NCI-H446 (cell line): ENCODE measurements at places on chromosomes 11 and 22.

DNA sequence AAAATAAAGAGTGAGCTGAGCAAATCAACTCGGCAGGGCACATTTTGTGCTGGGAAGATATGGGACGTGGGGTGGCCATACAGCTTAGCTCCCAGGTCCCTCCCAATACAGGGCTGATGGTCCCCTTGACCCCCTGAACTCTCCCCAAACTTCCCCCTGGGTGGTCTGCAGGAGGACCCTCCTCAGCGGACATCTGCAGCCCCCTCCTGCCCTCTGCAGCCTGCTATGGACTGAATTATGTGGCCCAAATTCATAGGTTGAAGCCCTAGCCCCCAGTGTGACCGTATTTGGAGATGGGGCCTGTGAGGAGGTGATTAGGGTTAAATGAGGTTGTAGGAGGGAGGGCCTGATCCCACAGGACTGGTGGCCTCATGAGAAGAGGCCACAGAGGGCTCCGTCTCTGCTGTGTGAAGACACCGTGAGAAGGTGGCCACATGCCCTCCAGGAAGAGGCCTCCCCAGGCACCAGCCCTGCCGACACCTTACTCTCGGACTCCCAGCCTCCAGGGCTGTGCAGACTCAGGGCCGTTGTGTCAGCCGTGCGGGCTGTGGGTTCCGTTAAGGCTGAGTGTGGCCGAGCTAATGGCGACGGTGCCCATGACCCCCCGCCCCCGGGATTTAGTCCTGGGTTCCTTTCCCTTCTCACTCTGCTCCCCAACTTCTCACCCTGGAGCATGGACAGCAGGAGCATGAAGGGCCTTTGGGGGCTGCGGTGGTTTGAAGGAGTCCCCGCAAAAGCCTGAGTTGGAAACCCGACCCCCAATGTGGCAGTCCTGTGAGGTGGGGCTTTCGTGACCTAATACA is 1042.8 kb downstream of the BRD1 start:
- DNase-seq: no peak

- DNase-seq: peak; percentile 96
Observed at GRCh38 chr11:126113515-126113957, 50.9 kb upstream of the CDON start.

GRCh38 chr22:41548830-41549211 is 4.6 kb upstream of the POLR3H start:
- DNase-seq: no peak

DNA sequence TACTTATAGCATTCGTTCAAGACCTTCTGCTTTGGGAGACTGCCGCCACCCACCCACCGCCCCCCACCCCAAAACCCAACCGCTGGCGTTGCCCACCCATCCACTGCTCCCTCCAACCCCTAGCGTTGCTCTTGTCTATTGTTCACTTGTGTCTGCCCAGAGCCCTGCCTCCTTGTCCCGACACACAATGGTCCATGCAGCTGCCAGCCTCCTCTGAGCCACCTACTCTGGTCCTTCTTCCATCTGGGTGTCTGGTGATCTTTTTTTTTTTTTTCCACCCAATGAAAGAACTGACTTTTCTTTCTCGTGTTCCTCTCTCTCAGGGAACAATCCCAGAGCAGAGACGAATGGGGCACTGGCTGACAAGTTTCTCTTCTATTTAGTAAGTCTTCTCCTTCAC is 256.0 kb upstream of the SESN3 start:
- no peak for DNase-seq

GRCh38 chr22:19325296-19325948 is 33.9 kb upstream of the CLTCL1 start:
- no peak for DNase-seq

DNA sequence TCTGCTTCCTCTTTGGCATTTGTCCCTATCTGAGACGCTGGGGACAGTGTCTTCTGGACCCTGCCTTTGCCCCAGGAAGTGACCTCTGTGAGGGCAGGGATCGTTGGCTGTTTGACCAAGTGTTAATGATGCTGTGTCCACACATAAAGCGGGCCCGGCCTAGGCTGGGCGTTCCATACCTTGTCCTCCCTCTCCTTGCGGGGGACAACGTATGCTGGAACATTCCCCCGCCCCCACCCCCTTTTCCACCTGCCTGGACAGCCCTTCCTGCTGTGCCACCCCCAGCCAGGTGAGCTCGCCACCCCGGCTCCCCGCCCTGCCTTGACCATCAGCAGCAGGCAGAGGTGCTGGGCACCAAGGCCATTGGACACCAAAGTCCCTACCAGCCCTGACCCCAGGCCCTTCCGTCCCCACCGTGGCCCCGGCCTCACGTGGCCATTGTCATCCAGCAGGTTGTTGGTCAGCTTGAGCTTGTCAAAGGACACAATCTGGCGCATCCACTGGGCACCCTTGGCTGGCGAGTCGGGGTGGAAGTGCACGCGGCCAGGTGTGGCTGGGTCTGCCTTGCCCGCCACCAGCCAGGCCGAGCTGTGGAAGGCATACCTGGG is 4.1 kb upstream of the NUDT8 start:
- no peak for DNase-seq

DNA sequence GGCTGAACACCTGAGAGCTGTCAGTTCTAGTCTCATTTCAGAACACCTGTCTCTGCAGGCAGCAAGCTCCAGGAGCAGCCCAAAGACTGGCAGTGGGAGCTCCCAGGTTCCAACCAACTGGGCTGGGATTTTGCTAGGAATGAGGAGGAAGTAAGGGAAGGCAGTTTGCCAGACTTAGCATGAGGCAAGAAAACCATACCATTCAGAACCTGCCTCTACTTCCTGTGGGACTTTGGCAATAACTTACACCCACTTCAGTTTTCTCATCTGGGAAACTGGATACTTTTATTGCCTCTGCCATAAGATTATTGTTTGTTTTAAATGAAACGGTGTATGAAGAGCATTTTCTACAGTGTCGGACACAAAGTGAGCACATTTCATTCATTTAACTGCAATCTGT is 363.7 kb upstream of the ISX start:
- DNase-seq: no peak

GRCh38 chr22:21000207-21000986 is 1.5 kb downstream of the THAP7 start:
- DNase-seq: no peak

GRCh38 chr22:45034821-45035220 is 25.0 kb upstream of the PHF21B start:
- DNase-seq: no peak

GRCh38 chr11:95434489-95435057 is 203.6 kb upstream of the SESN3 start:
- DNase-seq: no peak

- DNase-seq: no peak
Observed at GRCh38 chr11:45181193-45181888, 34.9 kb downstream of the PRDM11 start.

GRCh38 chr22:27146866-27147633 is 489.7 kb downstream of the MIAT start:
- DNase-seq: no peak

- no peak for DNase-seq
Observed at GRCh38 chr22:38415046-38415445, 40.0 kb downstream of the KCNJ4 start.

DNA sequence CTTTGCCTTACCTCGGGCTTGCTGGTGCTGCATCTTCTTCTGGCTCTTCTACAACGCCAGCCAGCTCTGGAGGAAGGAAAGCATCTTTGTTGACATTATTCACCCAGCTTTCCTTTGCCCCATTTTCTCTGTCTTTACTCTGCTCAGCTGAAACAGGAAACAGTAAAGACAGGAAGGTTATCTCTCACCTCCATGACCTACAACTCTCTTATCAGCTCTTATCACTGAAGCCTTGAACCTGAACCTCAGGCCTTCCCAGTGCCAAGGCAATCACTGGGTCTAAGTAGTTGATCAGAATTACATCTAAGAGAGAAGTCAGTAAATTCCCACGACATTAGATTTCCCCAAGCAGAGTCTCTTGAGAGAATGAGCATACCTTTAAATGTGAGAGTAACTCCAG is 59.6 kb upstream of the CCDC89 start:
- DNase-seq: no peak

GRCh38 chr11:2886191-2886894 is 768 bp upstream of the CDKN1C start:
- no peak for DNase-seq

DNA sequence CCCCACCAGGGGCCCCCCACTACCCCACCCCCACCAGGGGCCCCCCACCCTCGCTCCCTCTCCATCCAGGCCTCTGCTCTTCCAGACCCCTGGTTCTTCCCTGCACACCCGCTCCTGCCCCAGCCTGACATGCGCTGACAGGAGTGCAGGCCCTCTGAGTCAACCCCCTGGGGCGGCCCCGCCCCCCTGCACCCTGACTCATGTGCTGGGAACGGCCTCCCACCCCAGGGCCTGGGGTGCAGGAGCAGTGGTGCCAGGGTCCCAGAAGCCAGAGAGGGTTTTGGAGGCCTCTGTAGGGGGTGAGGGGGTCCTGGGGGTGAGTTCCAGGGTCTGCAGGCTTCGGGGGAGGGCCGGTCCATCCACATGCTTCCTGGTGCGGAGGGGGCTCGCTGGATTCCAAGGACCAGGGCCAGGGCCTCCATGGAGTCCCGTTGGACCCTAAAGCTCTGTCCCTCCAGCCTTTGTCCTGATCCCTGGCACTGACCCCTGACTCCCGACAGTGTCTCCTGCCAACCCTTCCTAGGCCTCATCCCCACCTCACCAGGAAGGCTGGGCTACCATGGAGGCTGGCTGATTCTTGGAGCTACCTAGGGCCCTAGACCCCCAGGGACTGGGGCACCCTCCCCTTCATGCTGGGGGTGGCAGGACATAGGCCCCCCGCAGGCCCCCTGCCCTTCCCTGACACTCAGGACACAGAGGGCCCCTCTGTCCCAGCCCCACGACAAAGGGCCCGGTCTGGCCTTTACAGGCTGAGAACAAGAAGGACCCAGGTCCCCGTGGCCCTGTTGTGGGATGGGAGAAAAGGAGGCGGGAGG is 583 bp upstream of the PKP3 start:
- DNase-seq: no peak

- DNase-seq: peak; percentile 15
Observed at GRCh38 chr11:107898270-107898669, 30.0 kb upstream of the RAB39A start.

DNA sequence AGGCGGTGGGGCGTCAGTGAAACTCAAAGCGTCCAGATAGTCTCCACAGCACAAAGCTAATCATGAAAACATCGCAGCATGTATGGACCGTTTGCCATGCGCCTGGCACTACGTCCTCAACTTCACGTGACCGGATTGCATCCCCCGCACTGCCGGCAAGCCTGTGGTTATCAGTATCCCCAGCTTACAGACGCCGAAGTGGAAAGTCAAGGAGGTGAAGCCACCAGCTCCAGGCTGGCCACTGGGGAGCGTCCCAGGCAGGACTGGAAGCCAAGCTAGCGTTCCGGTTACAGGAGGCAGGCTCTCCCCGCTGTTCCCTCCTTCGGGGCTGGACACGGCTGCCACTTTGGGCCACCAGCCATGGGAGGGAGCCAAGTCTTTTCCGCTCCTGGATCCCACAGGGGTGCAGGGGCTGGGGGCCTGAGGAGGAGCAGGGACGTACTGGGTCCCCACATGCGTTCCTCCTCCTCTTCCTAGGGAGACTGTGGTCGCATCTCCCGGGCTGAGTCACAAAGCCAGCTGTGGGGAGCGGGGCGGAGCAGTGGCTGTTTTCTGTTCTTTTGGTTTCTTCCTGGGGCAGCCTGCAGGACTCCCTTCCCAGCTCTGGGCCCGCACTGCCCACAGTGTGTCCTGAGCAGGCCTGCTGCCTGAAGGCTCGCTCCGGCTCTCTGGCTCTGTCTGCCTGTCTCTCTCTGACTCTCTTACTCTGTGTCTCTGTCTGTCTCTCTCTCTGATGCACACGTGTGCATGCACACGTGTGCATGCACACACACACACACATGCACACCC is 4.3 kb upstream of the OSBPL5 start:
- DNase-seq: no peak

GRCh38 chr11:72352859-72353551 is 81.3 kb downstream of the CLPB start:
- peak; percentile 89 for DNase-seq

- DNase-seq: no peak
Observed at GRCh38 chr11:90593099-90593498, 370.2 kb upstream of the CHORDC1 start.

- peak; percentile 26 for DNase-seq
Observed at GRCh38 chr22:22558972-22559603, at the start of gene PRAME. Gene PRAME (minus strand): TSS chr22:22559265. CDS start chr22:22556832, 2,433 bp downstream.

DNA sequence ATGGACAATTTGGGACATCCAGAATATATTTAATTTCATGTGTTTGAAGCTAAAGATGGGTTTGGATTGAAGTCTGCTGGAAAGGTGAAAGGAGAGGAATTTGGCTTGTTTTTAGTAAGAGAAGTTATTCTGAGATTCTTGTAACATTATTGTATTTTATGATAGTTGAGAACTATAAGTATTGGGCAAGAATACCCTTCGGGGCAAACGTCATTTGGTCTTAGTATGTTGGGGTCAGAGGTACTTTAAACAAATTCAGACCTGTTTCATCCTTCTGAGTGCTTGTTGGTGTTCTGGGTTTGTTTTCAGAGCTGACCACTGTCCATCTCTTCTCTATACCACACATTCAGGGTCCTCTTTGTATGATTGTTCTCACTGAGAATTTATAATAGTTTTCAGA is 19.5 kb downstream of the PANX1 start:
- DNase-seq: no peak

- no peak for DNase-seq
Observed at GRCh38 chr22:45740236-45740635, 68.6 kb downstream of the ATXN10 start.

- peak; percentile 72 for DNase-seq
Observed at GRCh38 chr22:28443526-28443876, 236.1 kb downstream of the TTC28 start.

DNA sequence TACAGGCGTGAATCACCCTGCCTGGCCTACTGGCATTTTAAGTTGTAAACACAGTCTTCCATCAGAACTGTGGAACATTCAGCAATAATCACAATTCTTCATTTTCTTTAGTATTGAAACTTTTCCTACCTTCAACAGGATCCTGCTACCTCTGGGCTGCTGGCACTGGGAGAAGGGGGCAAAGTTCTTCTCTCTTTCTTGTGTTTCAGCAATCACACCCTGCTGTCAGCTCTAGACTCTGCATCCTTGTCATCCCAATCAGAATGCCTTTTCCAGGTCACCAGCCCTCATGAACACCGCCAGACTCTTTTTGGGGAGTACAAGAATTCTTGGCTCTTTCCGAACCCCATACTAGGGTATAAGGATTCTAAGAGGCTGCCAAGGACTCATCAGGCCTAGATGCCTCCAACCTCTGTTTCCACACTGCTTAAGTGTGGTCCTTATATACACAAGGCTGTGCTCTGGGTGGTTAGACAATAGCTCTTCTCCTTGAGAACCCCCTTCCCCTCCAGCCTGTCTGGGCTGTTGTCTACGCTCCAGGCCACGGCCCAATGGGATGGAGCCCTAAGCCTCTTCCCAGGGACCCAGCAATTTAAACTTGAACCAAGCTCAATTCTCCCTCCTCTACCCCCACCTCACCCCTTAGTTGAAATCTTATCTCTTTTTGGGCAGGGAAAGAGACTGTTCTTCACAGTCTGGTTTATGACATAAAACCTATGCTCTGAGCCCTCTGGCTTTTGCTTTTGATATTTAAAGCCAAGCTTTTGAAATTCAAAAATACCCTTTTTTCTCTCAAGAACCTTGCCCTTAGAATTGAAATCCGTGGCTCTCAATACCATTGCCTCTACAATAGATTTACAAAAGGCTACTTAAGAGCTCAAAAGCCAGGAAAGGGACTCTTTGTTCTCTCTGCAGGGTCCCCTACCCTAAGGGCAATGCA is 327.4 kb downstream of the BUD13 start:
- no peak for DNase-seq
